ENCODE measurements at places on chromosomes 3 and 15. TPM values are rescaled to one million over a fixed set of nuclear protein-coding genes. Genes with fewer than 3 reads are reported as not detected.

MUSTN1 gene
- total RNA-seq = 3.3 TPM

WDR93 gene
- not detected for total RNA-seq

MTMR10 gene
- total RNA-seq = 15.9 TPM

KLF15 gene
- total RNA-seq = 12.1 TPM

SLC51A gene
- total RNA-seq = 8.4 TPM

CX3CR1 gene
- total RNA-seq = 0.37 TPM

VPS13C gene
- total RNA-seq = 21.6 TPM

CADPS gene
- total RNA-seq = 7.5 TPM

NOX5 gene
- not detected for total RNA-seq

TP63 gene
- 0.09 TPM for total RNA-seq

TRIM42 gene
- not detected for total RNA-seq

AGBL1 gene
- not detected for total RNA-seq

PGBD4 gene
- total RNA-seq = 1.1 TPM

RTP3 gene
- total RNA-seq = not detected

FSIP1 gene
- total RNA-seq = 0.60 TPM

SERINC4 gene
- 0.16 TPM for total RNA-seq

GATM gene
- total RNA-seq = 10.1 TPM

LRTM1 gene
- total RNA-seq = not detected

GPR87 gene
- total RNA-seq = not detected

PLSCR2 gene
- total RNA-seq = 0.39 TPM

ONECUT1 gene
- 33.8 TPM for total RNA-seq
